ENCODE measurements at places on chromosomes 1 and 21.

GRCh38 chr1:34356853-34357252 is 180.1 kb downstream of the C1orf94 start:
- no peak for DNase-seq

DNA sequence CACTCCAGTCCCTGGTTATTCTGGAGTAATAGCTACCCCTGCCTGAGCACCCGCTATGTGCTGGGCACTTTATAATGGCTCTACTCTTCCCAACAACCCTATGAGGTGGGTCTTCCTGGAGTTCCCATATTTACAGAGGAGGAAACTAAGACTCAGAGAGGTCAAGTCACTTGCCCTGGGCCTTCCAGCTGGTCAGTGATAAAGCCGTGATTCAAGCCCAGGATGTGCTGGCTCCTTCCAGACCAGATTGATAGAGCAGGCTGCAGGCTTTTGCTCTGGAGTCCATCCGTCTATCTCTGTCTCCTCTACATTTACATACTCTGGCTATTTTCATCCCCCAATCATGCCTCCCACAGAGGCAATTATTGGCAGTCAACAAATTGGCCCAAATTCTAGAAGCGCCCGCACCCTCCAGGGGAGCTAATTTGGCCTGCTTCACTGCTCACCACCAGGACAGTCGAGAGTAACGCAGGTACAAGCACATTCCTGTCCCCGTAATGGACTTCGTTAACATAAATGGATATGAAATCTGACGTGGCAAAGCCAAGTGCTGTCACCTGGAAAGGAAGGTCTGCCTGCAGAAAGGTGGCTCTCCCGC is 39.8 kb upstream of the SELENON start:
- no peak for DNase-seq

DNA sequence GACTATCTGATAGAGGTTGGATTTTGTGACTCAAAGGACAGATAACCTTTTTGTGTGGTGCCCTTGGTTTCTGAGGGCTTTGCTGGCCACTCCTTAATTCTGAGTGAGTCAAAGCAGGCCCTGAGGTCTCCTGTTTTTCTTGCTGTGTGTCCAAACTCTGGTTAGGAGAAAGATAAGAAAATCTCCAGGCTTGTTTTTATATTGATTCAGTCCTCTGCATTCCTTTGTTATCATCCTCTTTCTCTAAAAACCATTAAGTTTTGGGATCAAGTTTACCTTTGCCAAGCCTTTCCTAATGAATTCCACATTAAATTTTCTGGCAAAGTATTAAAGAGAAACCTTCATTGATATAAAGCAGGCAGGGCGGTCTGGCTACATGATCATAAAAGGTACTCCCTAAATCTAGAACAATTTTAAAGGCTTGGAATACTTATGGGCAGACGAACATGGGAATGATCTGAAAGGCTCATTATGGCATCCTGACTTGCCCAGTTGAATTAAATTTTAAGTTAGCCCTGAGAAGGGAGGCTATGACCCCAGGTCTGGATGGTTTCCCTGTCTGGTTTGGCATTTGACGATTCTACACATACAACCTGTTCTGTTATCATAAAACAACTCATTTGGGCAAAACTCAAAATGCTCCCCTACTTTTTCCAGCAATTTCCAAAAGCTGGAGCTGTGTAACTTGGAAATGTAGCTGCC is 20.8 kb downstream of the ZBTB8B start:
- DNase-seq: no peak

DNA sequence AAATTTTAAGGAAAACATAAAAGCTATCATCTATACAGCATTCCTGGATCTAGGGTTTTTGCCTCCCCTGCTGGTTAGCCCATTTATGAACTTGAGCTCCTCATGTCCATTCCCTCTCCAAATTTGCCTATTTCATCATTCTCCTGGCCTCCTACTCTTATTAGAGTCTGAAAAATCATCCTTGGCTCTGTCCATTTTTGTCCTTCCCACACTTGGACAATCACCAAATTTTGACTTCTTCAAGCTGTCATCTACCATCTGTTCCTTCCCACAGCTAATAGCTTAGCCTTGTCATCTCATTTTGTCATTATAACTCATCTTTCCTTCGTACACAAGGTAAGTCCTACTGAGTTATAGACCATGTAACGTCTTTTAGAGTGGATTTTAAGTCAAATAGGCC is 2.2 kb upstream of the HENMT1 start:
- DNase-seq: no peak

GRCh38 chr21:36891692-36892091 is 74.8 kb downstream of the HLCS start:
- no peak for DNase-seq

DNA sequence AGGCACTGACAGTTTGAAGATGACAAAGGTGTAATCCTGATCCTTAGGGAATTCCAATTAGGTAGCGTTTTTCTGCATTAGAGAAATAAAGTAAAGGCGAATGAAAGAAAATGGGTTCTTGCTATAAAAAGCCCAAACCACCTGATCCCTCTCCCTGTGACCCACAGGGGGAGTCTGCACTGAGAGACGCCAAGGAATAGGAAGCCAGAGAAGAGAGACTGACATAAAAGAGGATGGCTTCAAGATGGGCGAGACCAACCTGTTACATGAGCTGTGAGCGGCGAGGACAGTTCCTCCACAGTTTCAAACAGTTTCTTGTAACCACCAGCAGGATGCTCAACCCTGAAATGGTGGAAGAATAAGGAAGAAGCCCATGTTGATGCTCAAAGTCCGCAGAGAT is 1.4 kb downstream of the RPE65 start:
- no peak for DNase-seq
